Coronary artery (tissue), 2 donors: ENCODE measurements at places on chromosomes 11 and 22.

GRCh38 chr11:45100339-45100738 lies 46.1 kb upstream of the PRDM11 start:
- no peak for DNase-seq

DNA sequence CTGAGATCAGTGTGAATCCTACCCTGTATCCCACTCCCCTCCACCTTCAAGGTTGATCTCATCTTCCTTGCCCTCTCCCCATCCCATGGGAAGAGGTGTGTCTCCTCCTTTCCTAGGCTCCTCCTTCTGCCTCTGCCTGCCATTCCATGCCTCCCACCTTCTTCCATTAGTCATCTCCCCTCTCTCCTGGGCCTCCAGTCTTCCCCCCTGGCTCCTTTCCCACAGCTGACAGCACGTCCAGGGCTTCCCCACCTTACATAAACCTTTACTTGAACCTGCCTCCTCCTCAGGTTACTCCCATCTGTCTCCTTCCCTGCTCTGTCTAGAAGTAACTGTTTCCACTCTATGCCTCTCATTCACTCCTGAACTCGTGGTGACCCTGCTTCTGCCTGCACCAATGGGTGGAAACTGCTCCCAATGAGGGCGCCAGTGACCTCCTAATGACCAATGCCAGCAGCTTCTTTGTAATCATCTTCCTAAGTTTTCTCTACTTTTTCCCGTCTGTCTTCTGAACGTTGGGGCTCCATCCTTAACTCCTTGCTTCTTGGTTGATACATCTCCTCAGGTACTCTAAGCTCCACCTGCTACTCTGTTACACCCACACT lies 266.9 kb upstream of the NARS2 start:
- DNase-seq: no peak

DNA sequence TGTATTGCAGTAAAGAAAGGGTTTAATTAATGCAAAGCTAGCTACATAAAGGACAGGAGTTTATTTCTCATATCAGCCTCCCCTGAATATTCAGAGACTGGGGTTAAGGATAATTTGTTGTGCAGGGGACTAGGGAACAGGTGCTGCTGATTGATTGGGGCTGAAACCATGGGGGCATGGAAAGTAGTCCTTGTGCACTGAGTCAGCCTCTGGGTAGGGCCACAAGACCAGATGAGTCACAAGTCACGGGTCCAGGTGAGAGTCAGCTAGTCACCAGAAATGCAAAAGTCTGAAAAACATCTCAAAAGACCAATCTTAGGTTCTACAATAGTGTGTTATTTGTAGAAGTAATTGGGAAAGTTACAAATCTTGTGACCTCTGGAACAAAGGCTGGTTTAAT lies 32.9 kb upstream of the SYT13 start:
- no peak for DNase-seq

- no peak for DNase-seq
These were observed 6.3 kb downstream of the EIF3D start for GRCh38 chr22:36522662-36523061.

- DNase-seq: no peak
These were observed 6.6 kb upstream of the CHEK1 start for GRCh38 chr11:125618383-125618782.

DNA sequence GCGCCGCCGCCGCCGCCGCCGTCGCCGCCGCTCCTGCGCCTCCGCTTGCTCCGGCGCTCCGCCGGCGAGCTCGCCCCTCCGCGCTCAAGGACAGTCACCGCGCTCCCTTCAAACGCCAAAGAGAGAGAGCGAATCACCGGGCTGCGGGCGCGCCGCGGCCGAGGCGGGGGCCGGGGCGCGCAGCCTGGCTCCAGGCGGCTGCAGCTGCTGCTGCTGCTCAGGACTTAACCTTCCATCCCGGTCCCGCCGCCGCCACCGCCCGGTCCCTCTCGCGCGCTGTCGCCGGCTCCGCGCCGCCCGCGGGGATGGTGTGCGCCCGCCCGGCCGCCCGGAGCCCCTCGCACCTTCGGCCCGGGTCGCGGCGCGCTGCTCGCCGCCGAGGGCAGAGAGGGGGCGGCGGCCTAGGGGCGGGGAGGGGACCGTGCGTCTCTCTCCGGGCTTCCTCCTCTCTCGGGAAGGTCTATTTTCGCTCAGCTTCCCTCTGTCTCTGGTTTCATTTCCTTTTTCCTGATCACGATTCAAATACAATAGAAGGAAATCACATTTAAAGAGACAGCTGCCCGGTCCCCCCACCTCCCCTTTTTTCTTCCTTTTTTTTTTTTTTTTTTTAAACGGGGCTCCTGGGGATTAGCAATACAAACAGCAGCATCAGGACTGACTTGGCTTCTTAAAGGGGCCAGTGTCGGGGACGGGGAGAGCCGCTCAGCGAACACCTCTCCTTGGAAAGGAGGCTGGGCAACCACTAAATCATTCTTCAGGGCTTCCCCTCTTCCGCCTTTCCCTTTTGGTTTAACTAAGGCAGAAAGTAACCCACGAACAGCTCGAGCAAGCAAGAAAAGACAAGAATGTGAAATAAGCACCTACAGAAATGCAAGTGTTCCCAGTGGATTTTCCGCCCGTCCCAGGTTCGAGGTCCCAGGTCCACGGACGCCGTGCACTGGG lies 22.1 kb downstream of the LMO2 start:
- DNase-seq: no peak

DNA sequence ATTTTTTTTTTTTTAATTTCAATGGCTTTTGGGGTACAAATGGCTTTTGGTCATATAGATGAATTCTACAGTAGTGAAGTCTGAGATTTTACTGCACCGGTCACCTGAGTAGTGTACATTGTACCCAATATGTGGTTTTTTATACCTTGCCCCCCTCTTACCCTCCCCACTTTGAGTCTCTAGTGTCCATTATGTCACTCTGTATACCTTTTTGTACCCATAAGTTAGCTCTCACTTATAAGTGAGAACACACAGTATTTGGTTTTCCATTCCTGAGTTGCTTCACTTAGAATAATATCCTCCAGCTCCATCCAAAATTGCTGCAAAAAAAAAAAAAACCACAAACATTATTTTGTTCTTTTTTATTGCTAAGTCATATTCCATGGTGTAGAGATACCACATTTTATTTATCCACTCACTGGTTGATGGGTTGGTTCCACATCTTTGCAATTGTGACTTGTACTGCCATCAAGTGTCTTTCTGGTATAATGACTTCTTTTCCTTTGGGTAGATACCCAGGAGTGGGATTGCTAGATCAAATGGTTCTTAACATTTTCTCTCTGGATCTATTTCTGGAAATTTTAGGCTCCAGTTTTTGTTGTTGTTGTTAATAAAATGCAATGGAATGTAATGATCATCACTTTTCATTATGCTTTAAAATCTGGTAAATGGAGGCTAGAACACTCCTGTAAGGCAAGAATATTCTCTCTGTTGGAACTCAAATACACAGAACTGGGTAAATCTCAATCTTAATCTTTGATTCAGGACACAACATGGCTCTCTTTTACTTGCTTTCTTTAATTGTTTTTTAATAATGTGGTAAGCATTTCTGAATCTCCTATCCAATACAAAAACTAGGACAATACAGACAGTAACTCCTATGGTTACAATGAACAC lies 10.3 kb downstream of the NEAT1 start:
- DNase-seq: no peak

- DNase-seq: no peak
These were observed 145.8 kb downstream of the APOL5 start for GRCh38 chr22:35863432-35863831.

GRCh38 chr11:84468235-84468634 lies 1158.9 kb downstream of the DLG2 start:
- DNase-seq: no peak

DNA sequence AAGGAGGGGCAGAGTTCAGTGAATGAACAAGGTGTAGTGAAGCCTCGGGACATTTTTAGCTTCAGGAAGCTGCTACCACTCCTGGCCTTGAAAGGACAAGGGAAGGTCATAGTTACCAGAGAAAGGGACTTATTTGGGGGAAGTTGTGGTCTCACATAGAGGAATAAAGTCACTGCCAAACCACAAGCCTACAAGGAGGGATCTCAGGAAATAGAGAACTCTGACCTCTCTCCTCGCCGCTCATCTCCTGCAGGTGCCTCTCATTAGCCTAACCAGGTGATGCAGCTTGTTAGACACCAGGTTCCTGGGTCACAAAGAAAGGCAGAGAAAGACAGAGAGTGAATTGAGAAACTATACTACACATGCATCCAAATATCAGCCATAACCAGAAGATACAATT lies 14.3 kb upstream of the TOLLIP start:
- no peak for DNase-seq

DNA sequence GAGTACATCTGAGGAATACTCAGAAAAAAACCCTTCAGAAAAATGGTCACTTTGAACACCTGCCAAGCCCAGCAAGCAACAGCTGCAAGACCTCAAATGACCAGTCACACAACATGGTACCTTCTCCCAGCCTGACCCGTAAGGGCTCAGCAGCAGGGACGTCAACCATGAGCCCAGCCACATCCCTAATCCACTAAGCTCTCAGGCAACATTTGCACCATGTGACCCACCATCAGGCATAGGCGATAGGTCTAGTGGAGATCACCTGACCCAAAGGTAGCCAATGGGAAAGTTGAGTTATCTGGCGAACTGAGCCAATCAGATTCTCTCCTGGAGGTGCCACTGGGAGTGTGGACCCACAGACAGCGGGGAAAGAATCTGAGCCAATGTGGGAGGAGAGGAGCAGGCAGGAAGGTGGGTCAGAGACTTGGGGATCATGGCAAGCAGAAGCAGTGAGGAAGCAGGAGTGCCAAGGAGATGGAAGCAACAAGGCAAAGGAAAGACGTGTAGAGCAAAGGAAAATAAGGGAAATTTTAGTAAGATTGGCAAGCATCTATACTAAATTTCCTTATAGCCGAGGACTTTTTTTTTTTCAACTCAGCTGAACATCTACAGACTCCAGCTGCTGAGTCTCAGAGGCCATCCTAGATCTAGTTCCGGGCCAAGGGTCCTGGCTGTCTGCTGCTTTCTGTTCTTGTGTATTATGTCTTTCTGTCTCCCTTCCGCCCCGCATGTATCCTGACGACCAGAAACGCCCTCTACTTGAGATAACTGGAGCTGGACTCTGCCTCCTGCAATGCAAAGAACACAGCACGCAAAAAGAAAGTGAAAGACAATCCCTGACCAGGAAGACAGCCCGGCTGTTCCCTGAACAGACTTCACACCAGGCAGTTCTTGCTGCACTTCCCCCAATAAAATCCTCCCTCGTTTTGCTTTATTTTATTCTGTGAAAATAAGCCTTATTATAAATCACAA lies 11.0 kb upstream of the PLAAT2 start:
- no peak for DNase-seq
